ENCODE measurements at places on chromosomes 4 and X.

DNA sequence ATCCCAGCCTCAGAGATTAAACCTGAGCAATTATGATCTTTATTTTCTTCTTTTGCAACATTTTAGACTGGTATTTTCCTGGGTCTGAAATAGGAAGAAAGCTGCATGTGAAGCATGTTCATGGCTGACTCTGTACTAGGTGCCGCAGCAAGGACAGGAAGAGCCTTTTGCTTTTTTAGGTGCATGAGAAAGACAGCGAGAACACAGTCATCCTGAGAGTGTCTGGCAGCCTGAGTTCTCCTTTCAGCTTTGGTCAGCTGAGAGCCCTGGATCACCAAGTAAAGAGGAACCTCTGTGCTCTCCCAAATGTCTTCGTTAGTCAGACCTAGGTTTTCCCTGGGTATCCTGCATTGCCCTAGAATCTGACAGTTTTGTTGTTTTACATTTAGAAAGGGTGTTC, 29.8 kb downstream of the FAM149A start:
- no peak for DNase-seq

- no peak for DNase-seq
Observed at GRCh38 chr4:145863191-145863590, 75.4 kb downstream of the ZNF827 start.

- no peak for DNase-seq
Observed at GRCh38 chr4:53986062-53986461, 78.3 kb downstream of the CHIC2 start.

DNA sequence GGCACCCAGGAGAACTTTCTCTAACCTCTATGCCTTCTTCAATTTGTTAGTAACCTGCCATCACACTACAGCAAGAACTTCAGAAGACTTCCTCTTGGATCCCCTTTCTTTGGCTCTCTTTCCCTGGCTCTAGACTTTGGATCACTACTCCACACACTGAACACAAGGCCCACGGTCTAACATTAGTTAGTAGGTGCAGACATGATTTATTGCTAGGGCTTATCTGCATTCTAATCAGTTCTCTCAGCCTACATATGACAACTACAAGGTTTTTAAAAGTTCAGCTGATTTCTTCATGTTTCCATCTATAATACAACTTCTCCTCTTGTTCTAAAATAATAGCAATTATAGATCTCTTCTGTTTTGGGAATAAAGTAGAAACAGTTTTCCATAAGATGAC, 209.1 kb upstream of the ANXA10 start:
- no peak for DNase-seq

- no peak for DNase-seq
Observed at GRCh38 chr4:8419222-8420041, 21.1 kb downstream of the ACOX3 start.

- DNase-seq, result no peak
Observed at GRCh38 chr4:136241221-136241986, 1290.9 kb downstream of the PCDH18 start.

- no peak for DNase-seq
Observed at GRCh38 chrX:69182818-69183380, 17.6 kb upstream of the PJA1 start.

DNA sequence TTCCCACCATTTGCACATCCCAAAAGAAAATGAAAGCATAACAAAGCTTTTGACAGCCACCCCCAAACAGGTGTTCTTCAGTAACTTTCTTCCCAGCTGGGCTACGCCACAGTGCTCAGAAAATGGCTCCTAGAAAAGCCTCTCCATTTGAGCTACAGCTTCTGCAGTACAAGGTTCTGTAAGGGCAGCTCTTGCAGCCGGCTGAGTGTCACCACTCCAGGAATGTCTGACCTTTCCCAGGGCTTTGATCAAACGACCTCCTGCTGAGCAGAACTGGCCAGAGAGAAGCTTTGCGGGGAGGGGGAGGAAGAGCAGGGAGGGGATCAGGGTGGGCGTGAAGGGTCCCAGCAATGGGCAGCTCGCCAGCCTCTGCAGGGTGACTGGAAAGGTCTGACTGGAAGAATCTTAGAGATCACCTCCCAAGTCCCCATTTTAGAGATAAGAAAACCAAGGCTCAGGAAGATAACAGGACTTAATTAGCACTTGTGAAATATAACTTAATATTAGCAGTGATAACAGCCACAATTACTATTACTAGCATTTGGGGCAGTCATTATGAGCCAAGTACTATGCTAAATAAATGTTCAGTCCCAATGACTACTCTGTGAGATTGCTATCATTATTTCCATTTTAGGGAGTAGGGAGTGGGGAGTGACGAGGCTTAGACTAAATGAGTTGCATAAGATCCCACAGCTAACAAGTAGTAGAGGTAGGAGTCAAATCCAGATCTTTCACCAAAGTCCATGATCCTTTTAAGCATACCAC, 51.1 kb downstream of the LEF1 start:
- DNase-seq, result no peak

GRCh38 chr4:74308215-74308614, at the start of gene EPGN:
Gene EPGN (plus strand): TSS chr4:74308470. CDS start chr4:74308534, 64 bp downstream.
- no peak for DNase-seq

GRCh38 chr4:142719854-142720541, 126.1 kb downstream of the INPP4B start:
- DNase-seq, result no peak

DNA sequence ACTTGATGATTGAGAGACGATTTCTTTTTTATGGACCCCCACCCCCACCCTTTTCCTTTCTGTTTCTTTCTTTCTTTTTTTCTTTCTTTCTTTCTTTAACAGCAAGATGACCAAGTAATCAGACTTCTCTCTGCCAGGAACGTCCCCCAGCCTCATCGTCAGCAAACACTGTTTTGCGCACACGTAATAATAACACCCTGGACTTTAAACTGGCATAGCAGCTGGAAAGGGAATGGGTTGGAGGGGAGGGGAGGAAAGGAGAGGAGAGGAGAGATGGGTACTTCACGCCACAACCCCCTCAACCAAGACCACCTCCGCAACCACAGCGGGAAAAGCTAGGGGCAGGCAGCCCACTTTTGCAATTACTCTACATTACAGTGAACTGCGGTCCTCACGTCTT, 1.1 kb downstream of the GABRA2 start:
- no peak for DNase-seq

DNA sequence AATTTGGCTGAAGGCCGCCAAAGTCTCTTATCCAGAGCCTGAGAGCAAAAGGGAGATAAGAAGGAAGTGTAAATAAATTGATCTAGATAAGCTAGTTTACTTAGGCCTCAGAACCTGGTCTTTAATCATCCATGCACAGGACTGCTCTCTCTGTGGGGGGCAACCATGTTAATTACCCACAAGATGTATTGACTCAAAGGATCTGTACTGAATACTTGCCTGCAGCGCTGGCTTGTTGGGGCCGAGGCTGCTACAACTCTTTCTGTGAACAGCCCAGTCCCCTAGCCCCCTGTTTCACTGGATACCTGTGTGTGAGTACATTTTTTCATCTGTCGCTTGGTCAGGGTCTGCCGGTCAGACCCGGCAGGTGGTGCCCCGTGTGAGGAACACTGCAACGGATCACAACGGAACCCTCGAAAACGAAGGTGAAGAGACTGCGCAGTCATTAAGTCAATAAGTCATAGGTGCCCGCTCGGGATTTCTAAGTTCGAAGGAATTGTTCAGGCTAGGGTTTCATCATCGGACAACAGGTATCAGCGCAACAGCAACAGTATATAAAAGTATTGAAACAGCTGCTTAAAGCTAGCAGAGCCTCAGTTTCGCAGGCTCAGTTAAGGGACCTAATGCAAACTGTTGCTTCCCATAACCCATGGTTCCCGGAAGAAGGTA, 8.3 kb downstream of the MAGEA11 start:
- DNase-seq, result no peak

GRCh38 chr4:37827030-37827685, 672 bp downstream of the PGM2 start:
- no peak for DNase-seq

GRCh38 chr4:183014361-183015084, 84.5 kb upstream of the WWC2 start:
- DNase-seq, result no peak

DNA sequence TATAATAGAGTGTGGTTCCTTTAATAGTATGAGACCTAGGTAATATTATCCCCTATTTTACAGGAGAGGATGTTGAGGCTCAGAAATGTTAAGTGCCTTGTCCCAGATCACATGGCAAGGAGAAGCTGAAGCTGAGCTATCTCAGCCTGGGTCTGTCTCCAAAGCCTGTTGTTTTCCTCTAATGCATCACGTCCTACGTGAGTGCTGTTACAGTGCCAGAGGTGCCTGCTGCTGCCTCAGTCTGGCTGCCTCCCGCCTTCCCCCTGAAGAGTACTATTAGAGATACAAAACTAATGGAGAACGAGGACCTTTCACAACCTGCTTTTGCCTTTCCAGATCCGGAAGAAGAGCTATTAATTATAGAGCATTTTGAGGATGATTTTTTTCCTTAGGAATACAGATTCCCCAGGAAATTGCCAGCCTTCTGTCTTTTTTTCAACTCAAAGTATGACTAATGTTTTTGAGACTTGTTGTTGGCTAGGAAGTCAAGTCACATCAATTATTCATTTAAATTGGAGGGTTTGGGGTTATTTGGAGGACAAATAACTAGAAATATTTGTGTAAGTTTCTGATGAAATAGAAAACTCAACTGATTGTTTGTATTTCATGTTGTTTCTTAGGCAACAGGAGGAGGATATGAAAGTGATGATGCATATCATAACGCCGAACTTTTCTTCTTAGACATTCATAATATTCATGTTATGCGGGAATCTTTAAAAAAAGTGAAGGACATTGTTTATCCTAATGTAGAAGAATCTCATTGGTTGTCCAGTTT, 43.9 kb upstream of the MTMR1 start:
- no peak for DNase-seq

GRCh38 chrX:70436343-70436742, 8.3 kb upstream of the DLG3 start:
- no peak for DNase-seq

DNA sequence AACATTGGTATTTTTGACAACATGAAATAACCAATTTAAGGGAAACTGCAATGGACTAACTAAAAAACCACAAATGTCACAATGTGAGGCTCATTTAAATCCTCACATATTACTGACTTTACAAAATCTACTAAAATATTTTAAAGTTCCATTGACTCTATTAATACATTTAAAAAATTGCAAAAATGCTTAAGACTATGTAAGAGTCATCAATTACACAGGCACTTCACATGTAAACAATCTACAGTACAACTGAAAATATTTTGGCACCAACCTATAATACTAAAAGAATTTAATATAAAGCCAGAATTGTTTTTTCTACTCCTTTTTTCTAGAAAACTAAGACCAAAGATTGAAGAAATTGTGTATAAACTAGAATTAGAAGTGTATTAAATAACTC, 76.8 kb upstream of the RBMXL3 start:
- DNase-seq, result no peak

- DNase-seq, result peak; percentile 81
Observed at GRCh38 chrX:102659790-102660757, 8.8 kb downstream of the GPRASP1 start.

GRCh38 chrX:81586096-81586495, 384.2 kb downstream of the SH3BGRL start:
- no peak for DNase-seq

GRCh38 chr4:125739760-125740159, 425.0 kb downstream of the FAT4 start:
- DNase-seq, result no peak

GRCh38 chrX:19886883-19887531, 393 bp downstream of the SH3KBP1 start:
- peak; percentile 39 for DNase-seq

DNA sequence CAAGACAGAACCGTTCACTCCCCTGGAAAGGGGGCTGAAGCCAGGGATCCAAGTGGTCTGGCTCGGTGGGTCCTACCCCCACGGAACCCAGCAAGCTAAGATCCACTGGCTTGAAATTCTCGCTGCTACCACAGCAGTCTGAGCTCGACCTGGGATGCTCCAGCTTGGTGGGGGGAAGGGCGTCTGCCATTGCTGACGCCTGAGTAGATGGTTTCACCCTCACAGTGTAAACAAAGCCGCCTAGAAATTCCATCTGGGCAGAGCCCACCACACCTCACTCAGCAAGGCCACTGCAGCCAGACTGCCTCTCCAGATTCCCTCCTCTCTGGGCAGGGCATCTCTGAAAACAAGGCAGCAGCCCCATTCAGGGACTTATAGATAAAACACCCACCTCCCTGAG, 13.4 kb upstream of the PBDC1 start:
- no peak for DNase-seq

GRCh38 chr4:22486276-22486675, 29.6 kb downstream of the ADGRA3 start:
- DNase-seq, result no peak

DNA sequence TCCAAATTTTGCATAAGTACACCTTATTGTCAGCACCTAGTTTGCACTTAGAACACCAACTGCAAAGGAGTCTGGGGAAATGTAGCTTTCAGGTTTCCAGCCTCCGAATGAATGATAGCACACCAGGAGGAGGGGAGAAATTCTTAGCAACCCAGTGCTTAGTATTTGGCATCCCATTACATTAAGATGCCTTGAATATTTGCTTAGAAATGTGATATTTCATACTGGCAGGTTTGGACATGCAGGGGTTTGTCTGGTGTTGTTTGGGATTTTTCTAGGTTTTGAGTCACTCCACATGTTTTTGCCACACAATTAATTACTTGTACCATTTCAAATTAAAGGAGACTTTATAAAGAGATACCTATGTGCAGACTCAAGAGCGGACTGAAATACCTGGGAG, 60.3 kb upstream of the CAMK2D start:
- no peak for DNase-seq

DNA sequence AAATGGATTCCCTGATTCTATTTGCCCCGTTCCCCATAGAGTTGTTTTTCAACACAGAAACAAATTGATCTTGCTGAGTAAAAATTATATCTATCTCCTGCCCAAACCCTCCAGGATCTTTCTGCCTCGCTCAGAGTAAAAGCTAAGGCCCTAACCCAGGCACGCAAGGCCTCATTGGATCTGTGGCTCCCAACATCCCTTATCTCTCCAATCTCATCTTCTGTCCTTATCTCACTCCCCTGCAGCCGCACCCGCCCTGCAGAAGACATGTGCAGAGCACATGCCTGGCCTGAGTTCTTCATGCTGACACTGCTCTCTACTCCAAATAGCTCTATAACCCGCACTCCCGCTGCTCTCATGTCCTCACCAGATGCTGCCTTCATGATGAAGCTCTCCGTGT, 543.8 kb upstream of the ZFP42 start:
- no peak for DNase-seq

- no peak for DNase-seq
Observed at GRCh38 chr4:21195682-21196081, 495.4 kb downstream of the PACRGL start.

DNA sequence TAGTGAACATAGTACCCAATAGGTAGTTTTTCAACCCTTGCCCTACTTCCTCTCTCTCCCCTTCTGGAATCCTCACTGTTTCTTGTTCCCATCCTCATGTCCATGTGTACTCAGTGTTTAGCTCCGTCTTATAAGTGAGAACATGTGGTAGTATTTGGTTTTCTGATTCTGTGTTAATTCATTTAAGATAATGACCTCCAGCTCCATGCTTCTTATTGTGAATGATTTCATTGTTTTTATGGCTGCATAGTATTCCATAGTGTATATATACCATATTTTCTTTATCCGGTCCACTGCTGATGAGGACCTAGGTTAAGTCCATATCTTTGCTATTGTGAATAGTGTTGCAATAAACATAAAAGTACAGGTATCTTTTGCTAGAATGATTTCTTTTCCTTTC, 31.0 kb downstream of the IRF2 start:
- DNase-seq, result no peak

Data from activated CD4-positive, CD25-positive, alpha-beta regulatory T cell treated with anti-CD3 and anti-CD28 coated beads, Interleukin-2, amount 50 U/mL, for 72 hours (primary cell).